MM.1S (cell line): ENCODE measurements at places on chromosomes 6 and 20.
A peak's percentile ranks its signal among the peaks of the same experiment; 100 is the strongest.

DNA sequence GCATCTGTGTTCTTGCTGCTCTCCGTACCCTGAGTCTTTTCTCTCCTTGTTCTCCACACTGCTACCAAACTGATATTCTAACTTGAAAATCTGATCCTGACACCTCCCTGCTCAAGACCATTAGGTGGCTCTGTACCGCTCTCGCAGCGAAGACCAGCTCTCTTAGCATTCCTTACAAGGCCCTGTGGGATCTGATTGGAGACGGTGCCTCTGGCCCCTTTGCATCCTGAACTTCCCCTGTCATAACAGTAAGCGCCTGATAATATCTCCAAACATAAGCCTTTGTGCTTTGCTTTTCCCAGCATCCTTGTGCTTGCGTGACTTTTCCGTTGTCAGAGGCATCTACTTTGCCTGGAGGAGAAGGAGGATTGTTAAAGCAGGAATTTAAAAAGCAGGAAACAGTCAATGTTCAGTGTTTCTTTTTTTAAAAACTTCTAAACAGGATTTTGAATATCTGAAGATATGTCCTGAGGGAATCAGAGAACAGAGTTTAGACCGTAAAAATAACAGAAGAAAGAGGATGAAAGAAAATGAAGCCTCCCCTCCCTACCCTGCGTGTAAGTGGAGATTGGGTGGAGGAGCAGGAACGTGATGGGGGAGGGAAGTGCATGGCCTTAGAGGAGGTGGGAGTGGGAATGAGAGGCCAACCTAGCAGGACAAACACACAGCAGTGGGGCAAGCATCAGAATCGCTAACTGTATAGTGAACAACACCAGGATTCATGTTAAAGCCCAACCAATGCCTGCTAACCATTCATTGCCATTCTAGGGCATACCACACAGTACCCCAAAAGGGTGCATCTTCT, 89.2 kb upstream of the STMND1 start:
- DNase-seq, result no peak

GRCh38 chr6:28446818-28447511, 3.7 kb upstream of the ZSCAN23 start:
- DNase-seq, result no peak

DNA sequence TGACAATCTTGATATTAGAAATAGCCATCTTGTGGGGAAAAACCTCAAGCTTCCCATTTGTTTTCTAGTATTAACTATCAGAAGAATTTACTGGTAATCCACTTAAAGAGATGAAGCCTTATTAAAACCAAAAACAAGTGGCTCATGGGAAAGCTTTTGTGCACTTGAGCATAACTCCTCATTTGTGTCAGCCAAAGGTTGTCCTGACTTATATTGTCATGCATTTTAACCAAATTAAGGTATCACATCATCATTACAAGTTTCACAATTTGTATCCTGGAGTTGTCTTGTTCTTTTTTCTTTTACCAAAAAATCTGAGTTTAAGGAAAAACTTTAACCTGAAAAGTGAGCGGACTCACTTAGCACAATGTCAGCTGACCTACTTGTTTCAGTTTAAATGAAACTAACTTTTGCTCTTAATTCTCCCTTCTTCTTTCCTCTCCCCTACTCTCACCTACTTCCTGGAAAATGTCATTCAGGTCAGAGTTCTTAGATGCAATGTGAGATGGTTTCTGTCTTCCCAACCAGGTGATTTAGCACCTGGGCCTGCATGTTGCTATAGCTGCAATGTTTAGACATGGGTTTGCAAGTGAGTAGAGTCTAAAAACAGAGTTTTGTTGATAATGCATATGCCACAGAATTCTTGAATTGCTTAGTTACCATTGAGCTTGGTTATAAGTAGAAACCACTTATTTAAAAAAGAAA, 82.8 kb downstream of the TNFAIP3 start:
- peak; percentile 91 for DNase-seq

DNA sequence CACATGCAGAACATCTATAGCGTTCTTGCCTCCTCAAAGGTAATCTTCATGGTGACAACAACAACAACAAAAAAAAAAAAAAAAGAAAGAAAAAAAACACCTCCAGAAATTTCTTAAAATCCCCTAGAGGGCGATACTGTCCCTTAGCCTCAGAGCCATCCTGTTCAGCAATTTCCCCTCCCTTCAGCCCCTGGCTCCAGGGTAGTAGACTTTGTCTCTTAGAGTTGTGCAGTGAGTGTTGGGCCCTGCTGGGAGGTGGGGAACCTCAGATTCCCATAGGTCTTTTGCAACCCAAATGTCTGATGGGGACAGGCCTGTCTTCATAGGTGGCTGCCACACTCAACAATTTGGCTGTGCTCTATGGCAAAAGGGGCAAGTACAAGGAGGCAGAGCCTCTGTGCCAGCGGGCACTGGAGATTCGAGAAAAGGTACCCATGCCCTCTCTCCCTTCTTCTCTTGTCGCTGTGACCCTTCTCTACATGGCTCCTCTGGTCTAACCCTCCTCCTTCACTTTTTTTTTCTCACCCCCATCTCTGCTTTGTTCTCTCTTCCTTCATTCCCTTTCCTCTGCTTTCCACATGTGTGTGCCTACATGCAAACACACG, 6.0 kb upstream of the PTK7 start:
- DNase-seq, result peak; percentile 51

GRCh38 chr6:142408409-142408808, 106.6 kb downstream of the ADGRG6 start:
- DNase-seq, result no peak

- no peak for DNase-seq
These were observed 27.4 kb downstream of the UBE3D start for GRCh38 chr6:83038246-83038645.

DNA sequence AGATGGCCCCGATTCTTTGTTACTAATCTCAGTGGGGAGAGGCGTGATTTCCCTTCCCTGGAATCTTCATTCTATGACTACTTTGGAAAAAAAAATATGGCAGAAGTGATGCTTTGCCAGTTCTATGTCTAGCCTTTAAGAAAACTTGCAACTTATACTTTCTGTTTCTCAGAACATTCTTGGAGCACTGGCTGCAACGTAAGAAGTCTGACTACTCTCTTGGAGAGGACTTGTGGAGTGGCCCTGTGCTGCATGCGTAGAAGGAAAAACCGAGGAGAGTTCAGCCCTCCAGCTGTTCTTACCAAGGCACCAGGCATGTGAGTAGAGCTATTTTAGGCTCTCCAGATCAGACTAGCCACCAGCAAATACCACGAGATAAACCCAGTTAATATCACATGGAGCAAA, 77.6 kb upstream of the STXBP5 start:
- no peak for DNase-seq

GRCh38 chr6:169965657-169966311, 214.4 kb downstream of the ERMARD start:
- DNase-seq, result no peak

GRCh38 chr6:2465336-2465735, 219.9 kb upstream of the GMDS start:
- no peak for DNase-seq

DNA sequence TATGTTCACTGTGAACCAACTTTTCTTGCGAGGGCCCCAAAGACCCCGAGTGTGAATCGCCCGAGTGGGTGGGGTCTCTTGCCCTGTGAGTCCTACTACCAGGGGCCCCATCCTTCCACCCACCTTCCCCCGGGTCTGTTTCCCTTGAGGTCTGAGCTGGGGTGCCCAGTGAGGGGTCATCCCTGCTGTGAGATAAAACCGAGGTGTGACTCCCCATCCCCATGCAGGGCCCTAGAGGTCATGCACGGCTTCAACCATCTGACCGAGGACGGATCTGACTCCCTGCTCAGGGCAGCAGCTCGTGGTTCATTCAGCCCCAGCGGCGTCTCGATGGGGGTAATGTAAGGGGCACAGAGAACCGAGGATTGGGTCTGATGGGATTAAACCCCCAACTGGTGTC, 103.1 kb upstream of the SULF2 start:
- DNase-seq, result no peak

DNA sequence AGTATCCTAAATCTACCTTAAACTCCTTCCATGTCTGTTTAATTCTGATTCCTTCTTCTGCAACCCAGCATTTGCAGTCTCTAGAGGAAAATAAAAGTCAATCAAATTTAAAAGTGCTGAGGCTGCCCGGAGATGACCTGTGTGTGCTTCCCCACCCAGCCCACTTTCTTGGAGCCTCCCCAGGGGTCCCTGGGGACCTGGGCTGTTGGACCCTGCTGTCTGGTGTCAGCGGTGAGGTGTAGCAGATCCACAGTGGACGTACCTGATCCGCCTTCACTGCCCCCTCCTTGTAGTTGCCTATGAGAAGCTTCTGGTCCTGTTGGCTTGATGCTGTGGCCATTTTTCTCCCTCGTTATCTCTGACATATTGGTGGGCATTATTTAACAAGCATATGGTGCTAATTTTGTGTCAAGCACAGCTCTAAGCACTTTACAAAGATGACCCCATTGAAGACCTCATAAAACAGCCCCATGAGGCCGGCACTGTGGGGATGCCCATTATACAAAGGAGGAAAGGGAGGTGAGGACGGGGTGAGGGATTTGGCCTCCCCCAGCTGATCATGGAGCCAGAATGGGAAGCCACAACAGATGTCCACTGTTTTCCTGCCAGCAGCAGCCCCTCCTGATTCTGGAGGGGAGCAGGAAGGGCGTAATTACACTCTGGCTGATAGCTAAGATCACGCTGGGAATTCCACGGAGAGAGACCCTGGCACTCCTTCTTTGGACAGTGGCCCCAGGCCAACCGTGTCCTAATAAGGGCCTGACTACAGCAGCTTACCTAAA, 628.2 kb downstream of the CDH26 start:
- no peak for DNase-seq

DNA sequence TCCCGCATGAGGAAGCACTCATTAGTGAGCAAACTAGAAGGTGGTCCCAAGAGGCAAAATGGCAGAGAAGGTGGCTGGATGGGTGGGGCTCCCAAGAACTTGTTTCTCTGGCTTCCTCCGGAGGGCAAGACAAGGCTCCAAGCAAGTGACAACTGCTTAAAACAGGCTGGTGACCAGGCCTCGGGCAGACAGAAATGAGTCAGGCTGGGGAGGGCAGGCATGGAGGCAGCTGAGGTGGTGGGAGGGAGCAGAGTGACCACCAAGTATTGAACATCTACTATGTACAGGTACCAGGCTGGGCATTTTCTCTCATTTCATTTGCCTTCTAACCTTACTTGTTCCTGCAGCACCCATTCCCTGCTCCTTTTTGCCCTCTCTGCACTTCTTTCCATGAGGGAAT, 33.4 kb downstream of the TNXB start:
- DNase-seq, result no peak

- peak; percentile 11 for DNase-seq
These were observed 27.8 kb upstream of the SRPK1 start for GRCh38 chr6:35948725-35949124.

GRCh38 chr20:58312836-58313235, 3.3 kb downstream of the RAB22A start:
- no peak for DNase-seq

GRCh38 chr6:4164117-4164442, 28.7 kb upstream of the ECI2 start:
- no peak for DNase-seq

GRCh38 chr6:111080698-111081097, 6.6 kb upstream of the SLC16A10 start:
- no peak for DNase-seq

DNA sequence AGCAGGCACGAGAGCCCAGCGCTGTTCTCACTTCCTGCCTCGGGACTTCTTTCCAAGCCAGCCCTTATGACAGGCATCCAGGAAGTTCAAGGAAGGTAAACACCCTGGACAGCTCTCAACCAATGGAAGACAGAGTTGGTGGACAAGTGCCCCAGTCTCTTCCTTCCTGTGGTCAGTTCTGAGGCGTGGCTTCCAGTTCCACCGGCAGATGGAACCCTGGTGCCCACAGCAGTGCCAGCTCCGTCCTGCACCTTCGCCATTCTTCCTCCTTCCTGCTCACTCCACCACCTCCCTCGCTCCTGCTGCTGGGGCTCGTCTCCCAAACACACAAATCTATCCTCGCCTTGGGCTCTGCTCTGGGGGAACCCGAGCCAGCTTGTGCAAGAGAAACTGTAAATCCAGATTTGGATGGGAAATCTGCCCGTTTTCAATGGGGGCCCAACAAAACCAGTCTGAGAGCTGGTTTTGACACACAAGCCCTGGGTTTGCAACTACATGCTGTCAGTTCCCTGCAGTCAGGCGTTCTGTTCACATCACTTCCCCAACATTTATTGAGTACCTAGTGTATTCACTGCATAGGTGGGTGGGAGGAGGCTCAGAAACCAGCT, 162.7 kb downstream of the GRM4 start:
- DNase-seq, result peak; percentile 7

DNA sequence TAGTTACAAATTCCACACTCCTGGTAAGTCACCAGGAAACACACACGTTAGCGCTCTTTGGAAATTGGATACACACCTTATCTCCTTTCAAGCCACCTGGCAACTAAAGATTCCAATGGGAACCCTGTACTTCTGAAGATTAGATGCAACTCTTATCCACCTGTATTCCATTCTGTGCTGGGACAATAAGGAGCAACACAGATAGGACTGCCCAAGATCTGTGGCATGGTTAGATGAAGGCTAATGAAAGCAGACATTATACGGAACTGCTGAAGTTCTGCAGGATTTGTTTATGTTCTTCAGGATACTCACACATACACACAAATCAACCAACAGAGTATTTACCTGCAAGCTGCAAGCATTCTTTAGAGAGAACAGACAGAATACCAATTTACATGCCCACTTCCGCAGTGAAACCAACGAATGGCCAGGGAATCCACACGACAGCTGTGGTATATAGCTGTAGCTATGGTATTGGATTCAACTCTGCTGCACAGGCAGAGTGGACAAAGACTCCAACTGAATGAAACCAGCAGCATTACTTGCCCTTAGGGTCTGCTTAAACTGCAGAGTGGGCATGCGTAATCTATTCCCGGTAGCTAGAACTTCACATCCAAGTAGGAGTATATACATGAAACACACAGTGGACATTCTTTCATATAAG, 12.0 kb downstream of the NCOA5 start:
- peak; percentile 64 for DNase-seq

GRCh38 chr20:31679357-31680285, 41.9 kb downstream of the COX4I2 start:
- DNase-seq, result no peak

- peak; percentile 81 for DNase-seq
These were observed 2.0 kb upstream of the KCNB1 start for GRCh38 chr20:49484180-49485140.

DNA sequence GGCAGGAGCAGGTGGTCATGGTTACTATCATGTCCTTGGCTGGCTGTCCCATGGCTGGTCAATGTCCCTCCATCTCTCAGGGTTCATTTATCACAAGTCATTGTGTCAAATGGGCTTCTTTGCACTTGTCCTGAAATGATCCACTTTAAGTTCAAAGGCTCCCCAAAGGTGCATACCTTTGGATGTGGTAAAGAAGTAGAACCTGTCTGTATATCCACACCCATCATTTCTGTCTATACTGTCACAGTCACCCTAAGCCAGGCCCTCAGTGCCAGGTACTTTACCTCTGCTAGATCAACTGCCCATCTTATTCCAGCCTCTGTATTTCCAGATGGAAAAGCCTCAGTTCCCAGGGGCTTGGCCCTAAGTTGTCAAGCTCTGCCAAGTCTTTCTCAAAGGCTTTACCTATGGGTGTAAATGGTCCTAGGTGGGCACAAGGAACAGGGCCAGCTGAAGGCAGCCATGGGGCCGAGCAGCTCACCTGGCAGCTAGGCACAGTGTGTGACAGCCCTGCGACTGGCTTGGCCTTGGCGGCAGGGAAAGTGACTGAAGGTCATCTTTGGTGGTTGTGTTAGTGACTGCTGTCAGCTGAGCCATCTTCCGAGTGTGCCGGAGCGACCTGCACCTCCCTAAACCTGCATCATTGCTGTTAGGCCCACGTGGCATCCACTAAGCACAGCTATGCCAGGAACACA, 198.4 kb downstream of the SYNDIG1 start:
- DNase-seq, result no peak

GRCh38 chr20:1626528-1627199, 6.9 kb upstream of the SIRPB1 start:
- DNase-seq, result no peak
